ENCODE measurements at places on chromosomes 3 and 15.

DNA sequence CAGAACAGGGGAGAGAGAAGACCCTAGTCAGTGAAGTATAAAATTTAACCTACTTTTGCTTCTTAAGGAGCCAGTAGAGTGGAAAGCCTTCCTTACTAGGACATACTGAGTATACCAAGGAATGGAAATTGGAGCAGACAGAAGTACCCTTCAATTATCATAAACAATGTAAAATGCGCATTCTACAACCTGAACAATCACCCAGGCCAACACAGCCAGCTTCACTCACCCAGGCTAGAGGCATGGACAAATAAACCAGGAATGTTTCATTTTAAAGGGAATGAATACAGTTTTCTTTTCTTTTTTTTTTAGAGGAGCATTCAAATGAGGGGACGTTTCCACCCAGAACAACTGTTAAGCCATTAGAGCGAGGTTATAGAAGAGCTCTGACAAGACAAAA is 41.9 kb upstream of the PLXND1 start:
- no peak for DNase-seq

DNA sequence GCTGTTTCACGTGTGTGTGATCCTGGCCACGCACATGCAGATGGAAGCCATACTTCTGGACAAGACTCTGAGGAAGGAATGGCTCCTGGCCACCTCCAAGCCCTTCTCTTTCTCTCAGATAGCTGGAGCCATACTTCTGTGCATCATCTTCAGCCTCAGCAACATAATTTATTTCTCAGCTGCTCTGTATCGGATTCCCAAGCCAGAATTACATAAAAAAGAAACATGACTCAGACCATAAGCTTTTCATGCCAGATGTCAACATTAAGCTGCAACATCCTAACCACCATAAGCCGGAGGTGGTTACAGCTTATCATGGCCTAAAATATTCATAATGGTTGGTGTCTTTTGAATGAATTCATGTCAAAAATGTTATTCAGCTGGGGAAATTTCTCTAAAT is 10.6 kb upstream of the KIF23 start:
- no peak for DNase-seq

- no peak for DNase-seq
Observed at GRCh38 chr15:76176487-76177085, 116.8 kb downstream of the TMEM266 start.

DNA sequence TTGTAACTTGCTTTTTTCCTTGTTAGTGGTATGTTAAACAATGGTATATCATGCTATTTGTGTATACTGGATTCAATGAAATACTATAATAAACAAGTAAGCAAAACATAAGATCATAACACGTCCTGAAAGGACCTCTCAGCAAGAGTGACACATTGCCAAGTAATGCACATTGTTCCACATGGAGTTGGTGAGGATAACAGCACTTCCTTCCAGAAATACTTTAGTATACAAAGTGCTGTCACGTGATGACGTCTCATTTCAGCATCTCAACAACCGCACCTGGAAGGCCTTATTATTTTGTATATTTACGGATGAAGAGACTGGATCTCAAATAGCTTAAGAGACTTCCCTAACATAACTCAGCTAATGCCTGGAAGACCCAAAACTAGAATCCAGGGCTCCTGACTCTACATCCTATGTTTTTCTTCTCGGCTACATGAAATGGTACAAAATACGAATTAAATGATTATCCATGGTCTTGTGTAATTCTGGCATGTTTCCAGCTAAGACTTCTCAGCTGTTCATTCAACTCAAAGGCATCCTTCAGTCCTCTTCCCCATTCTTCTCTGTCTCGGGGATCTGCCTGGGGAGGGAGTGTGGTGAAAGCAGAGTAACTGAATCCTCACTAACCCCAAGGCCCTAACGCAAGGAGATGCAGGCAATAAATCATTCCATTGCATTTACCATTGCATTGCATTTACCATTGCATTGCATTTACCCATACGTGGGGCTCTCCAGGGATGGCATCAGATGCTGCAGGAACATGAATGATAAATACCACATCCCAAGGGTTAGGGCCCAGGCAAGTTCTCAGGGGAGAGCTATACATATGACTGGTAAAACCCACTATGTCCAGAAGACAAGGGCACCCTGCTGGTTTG is 79.2 kb downstream of the LIPC start:
- no peak for DNase-seq

DNA sequence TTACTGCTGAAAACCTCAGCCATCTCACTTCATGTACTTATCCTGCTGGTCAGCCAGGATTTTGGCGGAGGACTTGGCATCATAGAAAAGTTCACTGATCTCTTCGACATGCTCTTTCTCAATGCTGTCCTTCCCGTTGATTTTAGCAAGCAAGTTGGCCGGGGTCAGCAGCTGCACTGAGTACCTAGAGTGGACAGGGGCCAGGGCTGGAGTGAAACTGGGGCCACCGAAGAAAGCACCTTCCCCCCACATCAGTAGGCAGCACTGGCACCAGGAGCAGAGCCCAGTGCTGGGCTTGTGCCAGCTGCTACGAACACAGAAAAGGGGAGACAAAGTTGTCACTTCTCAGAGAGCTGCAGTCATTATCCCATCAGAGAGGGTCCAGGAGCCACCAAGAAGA is 29.0 kb downstream of the SEC61A1 start:
- DNase-seq = no peak

GRCh38 chr3:177236704-177237103 is 39.4 kb upstream of the TBL1XR1 start:
- DNase-seq = no peak

GRCh38 chr3:88408935-88409334 is 259.2 kb downstream of the C3orf38 start:
- DNase-seq = no peak

All from anterior cingulate cortex (tissue), 58 donors.